Activated CD4-positive, alpha-beta T cell treated with anti-CD3 and anti-CD28 coated beads for 1 hour (primary cell): ENCODE measurements at places on chromosomes 12 and 14.

GRCh38 chr12:119669744-119670472, 2.0 kb downstream of the PRKAB1 start:
- DNase-seq, result no peak

DNA sequence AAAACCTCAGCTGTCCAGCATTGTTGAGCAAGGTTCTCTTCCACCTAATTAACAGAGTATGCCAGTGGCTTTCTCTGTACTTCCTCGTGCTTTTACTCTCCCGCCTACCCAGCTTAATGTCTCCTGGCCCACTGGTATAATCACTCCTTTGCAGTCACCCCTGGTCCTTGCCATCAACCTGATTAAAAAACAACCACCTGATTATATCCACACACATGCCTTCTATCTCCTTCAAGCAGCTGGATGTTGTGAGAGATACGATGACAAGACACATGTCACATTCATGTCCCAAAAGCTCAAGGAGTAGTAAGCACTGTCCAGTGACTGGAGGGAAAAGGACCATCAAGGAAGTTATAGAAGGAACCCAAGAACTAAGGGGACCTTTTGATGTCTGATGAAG, 241.3 kb upstream of the GRIP1 start:
- DNase-seq, result no peak

DNA sequence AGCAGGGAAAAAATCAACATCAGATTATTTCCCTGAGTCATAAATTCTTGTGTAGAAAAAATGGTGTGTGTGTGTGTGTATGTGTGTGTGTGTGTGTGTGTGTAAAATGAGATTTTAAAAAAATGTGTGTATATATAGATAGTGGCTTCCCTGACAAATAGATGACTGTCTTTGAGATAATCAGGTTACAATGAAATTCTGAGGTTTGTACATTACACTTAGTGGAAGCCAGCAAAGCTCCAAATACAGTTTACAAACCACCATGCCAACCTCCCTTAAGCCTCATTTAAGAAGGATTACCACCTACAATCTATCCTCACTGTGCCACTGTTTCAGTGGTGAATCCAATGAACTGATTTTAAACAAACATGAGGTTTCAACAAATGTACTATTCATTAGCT, 93.8 kb downstream of the MED13L start:
- no peak for DNase-seq

- no peak for DNase-seq
Observed at GRCh38 chr14:95770777-95771176, 56.9 kb upstream of the TCL1A start.

GRCh38 chr12:124109760-124110159, 136.7 kb downstream of the ZNF664 start:
- no peak for DNase-seq

- no peak for DNase-seq
Observed at GRCh38 chr14:92252323-92252722, 70.6 kb upstream of the SLC24A4 start.
